Breast epithelium (tissue), 4 donors: ENCODE measurements at places on chromosomes 5 and 9. TPM values are rescaled to one million over a fixed set of nuclear protein-coding genes. Genes with fewer than 3 reads are reported as not detected.

GRCh38 chr9:115593587-115594091 lies 475.7 kb upstream of the TNC start:
- no peak for DNase-seq

GRCh38 chr9:122179690-122180074 lies 20.0 kb downstream of the MORN5 start:
- DNase-seq: no peak

Gene FOXD4L6
- total RNA-seq: not detected

DNA sequence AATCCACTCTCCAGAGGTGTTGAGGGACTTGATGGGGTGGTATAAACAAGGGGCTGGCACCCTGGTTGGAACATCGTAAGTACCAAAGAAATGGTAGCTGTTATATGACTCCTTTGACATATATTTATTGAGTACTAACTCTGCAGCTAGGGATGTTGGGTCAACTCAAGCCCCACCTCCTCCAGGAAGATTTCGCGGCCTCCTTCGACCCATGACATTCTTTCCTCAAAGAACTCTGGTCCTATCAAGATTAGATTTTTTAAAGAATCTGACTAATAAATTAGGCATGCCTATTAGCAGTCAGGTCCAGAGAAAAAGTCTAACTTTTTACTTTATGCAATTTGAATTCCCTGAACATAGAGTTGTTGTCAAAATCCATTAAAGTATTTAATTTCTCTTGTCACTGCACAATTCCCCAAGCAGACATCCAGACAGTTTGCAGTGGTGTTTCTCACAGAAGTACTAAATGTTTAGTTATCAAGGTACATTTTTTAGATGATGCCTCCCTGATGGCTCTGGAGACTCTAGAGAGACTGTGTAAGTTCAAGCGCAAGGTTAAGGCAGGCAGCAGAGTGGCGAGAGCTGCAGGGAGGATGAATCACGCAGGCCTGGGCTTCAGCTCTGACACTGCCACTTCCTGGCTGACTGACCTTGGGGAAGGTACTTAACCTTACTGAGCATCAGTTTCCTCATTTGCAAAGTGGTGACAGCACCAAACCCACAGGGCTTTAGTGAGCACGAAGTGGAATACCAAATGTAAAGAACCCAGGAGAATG lies 209.6 kb downstream of the TTLL11 start:
- no peak for DNase-seq

- no peak for DNase-seq
These were observed 57.6 kb downstream of the ANKRD55 start for GRCh38 chr5:56175488-56175887.

GRCh38 chr5:92694067-92694466 lies 887.0 kb downstream of the NR2F1-AS1 start:
- no peak for DNase-seq

Gene PIGO
- 18.0 TPM for total RNA-seq

GRCh38 chr5:17999858-18000257 lies 365.6 kb downstream of the TAF11L14 start:
- DNase-seq: no peak

Gene ALDOB
- total RNA-seq: not detected

Gene GMCL2
- not detected for total RNA-seq

Gene FGD3
- total RNA-seq: 10.2 TPM

Gene FREM1
- total RNA-seq: 12.2 TPM

DNA sequence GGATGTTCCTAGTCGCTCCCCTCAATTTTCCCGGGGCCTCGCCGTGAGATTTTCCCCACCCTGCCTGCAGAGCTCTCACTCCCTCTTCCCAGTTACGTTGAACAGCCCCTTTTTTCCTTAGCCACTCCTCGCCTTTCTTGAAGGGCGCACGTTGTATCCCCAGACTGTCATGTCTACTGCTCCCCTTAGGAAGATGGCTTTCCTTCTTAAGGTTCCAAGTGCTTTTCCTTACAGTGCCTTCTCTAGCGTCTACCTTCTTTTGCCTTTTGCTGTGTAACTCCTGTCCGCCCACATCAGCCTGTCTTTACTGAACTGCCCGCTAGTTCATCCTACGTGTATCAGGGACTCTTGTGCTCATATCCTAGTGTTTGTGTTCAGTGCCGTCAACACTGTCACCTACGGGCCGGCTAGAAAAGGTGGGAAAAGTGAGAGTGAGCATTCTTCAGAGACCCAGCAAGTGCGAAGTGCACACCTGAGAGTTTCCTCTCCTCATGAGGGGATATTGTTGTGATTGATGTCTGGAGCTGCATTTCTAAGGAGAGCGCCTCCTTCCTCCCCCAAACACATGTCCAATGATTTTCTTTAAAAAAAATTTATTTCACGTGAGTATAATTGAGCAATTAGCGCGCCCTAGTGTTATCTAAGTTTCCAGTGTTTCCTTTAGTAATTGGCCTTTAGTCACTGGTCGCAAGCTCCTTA lies 764 bp downstream of the CAMLG start:
- DNase-seq: no peak

- DNase-seq: no peak
These were observed 396.9 kb downstream of the ENC1 start for GRCh38 chr5:74243634-74244033.

Gene RBM27
- total RNA-seq: 20.6 TPM

DNA sequence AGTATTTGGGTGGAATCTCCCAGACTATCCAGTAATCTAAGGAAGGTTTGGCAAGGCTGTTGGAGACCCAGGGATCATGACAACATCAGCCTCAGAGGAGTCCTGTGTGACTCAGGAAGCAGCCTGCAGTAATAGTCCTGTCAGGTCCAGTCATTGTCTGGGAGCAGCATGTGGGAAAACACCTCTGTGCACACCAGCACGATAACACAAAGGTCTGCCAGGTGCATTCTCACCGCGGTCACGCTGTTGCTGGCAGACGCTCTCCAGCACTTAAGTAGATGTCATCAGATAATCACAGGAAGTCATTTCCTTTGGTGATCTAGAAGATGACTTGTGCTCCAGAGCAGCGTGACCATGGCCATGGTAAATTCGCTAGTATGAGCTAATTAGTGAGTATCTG lies 99.2 kb upstream of the IQGAP2 start:
- no peak for DNase-seq

- no peak for DNase-seq
These were observed 50.6 kb downstream of the IRX2 start for GRCh38 chr5:2700876-2701275.

DNA sequence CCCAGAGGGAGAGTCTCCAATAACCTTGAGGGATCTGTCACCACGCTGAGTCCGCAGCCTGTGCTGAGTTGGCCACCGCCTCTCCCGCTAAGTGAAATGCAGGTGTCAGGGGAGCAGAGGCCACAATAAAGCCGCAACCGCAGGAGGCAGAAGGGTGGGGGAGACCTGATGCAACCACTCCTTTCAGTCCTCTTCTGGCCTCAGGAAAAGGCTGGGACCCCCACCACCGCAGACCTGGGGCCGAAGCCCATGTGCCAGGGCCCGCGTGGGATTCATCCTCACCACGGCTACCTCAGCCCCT lies 576 bp downstream of the MAP1B start:
- DNase-seq: no peak

- DNase-seq: no peak
These were observed 42.2 kb downstream of the MED27 start for GRCh38 chr9:132037458-132037857.

- DNase-seq: no peak
These were observed 896.6 kb downstream of the TLE1 start for GRCh38 chr9:80792726-80793125.

Gene EPB41L4B
- 11.5 TPM for total RNA-seq

GRCh38 chr9:125399165-125399564 lies 137.5 kb downstream of the GAPVD1 start:
- no peak for DNase-seq

DNA sequence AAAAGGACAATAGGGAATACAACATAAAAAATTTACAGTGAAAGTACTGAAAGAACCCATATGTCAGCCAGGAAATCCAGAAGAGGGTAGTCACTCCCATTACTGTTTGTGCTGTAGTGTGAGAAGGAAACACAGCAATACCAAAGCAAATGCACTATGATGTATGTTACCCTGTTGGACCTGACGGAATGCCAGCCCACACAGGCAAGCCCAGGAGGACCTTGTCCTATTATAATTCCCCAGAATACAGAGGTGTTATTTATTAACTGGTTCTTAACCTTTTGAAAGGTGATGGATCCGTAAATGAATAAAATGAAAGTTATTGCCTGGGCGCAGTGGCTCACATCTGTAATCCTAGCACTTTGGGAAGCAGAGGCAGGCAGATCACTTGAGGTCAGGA lies 79.0 kb downstream of the GDA start:
- DNase-seq: no peak

DNA sequence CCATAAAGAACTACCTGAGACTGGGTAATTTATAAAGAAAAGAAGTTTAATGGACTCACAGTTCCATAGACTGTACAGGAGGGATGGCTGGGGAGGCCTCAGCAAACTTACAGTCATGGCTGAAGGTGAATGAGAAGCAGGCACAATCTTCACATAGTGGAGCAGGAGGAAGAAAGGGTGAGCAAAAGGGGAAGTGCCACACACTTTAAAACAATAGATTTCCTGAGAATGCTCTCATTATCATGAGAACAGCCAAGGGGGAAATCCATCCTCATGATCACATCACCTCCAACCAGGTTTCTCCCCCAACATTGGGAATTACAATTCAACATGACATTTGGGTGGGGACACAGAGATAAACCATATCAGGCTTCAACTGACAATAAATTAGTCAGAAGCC lies 664.9 kb downstream of the TAF11L14 start:
- no peak for DNase-seq

DNA sequence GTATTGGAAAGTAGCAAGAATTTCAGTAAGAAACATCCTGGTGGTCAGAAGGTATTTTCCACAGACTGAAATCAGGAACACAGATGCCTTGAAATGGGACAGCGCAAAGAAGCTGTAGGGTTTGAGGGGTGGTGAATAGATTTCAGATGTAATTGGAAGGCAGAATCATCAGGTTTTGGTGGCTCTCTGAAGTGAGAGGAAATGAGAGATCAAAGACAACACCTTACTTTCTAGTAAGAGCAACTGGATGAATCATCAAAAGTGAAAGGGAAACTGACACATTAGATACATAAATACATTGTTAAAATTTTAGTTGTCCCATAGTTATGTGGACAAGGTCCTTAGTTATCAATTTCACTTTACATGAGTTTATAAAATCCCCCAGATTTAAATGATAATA lies 188.2 kb upstream of the SLC27A6 start:
- no peak for DNase-seq

DNA sequence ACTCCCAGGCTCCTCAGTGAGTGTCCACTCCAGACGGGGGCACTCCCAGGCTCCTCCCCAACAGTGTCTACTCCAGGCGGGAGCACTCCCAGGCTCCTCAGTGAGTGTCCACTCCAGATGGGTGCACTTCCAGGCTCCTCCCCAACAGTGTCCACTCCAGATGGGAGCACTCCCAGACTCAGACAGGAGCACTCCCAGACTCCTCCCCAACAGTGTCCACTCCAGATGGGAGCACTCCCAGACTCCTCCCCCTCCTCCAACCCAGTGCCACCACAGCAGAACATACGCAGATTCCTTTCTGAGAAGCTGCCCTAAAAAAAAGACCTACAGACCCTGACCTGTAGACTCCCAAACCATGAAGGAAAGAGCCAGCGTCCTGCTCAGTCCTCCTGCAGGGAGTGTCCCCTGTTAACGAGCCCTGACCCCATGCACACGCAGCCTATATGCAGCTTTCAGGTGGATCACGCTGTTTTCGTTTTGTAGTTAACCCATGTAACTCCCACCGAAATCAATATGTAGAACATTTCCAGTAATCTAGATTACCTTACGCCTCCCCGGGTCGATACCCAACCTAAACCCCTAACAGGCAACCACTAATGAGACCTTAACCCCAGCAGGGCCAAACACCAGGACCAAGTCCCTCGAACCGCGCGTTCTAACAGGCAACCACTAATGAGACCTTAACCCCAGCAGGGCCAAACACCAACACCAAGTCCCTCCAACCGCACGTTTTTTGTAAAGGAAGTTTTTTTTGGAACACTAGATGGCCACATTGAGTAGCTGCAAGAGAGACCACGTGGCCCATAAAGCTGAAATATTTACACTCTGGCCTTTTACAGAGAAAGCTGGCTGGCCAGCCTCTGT lies 15.7 kb downstream of the PNPLA7 start:
- DNase-seq: no peak

Gene BASP1
- 34.9 TPM for total RNA-seq

GRCh38 chr5:114055318-114056184 lies 306.3 kb upstream of the KCNN2 start:
- DNase-seq: no peak

GRCh38 chr5:39040875-39041274 lies 33.3 kb downstream of the RICTOR start:
- no peak for DNase-seq

GRCh38 chr9:36398745-36399144 lies 1.3 kb downstream of the RNF38 start:
- no peak for DNase-seq

- DNase-seq: no peak
These were observed 127.1 kb downstream of the NSG2 start for GRCh38 chr5:174172566-174172965.

GRCh38 chr9:134870746-134871662 lies 9.6 kb upstream of the FCN2 start:
- DNase-seq: no peak

DNA sequence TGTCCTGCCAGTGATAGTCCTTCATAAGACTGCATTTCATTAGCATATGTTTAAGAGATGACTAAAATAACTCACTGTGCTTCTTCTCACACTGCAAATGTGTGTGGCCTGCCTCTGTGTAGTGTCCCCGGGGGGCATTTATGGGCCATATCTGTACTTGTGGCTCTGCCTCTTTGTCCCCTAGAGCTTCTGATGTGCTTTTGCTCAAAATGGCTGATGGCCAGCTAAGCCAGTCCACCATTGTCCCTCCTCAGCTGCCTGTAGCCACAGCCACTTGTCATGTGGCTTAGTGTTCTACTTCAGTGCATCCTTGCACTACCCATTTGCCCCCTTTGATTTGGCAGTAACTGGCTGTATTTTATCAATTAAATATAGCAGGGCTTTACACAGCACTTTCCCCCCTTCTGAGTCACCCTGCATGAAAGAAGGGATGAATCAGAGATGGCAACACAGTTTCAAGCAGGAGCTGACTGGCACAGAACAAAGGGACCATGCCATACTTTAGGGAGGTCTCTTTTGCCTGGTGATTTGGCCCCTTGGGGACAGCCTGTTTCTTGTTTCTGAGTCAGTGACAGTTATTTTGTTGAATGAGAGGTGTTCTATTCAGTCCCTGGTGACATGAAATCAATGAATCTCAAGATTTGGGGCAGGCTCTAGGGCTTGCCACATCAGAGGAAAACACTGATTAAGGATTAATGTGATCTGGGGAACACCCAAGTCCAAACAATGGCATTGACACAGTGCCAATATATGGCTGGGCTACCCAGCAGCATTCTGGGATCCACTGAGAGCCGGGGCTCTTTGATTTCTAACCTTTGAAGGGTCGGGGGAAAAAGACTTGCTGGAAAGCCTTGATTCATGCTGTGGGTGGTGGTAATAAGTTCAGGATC lies 245.5 kb downstream of the SMARCA2 start:
- no peak for DNase-seq
